Progenitor cell of endocrine pancreas (in vitro differentiated cells): ENCODE measurements at places on chromosomes 7 and 10. TPM values are rescaled to one million over a fixed set of nuclear protein-coding genes. Genes with fewer than 3 reads are reported as not detected.

Gene MET
- 44.4 and 46.0 TPM in 2 replicates for total RNA-seq

Gene PCLO
- 8.9 and 11.9 TPM in 2 replicates for total RNA-seq

Gene NEUROG3
- 7.2 and 7.3 TPM in 2 replicates for total RNA-seq

Gene SPDYE1
- total RNA-seq: not detected in 2 replicates

Gene CFAP70
- total RNA-seq: 5.3 and 5.6 TPM in 2 replicates

DNA sequence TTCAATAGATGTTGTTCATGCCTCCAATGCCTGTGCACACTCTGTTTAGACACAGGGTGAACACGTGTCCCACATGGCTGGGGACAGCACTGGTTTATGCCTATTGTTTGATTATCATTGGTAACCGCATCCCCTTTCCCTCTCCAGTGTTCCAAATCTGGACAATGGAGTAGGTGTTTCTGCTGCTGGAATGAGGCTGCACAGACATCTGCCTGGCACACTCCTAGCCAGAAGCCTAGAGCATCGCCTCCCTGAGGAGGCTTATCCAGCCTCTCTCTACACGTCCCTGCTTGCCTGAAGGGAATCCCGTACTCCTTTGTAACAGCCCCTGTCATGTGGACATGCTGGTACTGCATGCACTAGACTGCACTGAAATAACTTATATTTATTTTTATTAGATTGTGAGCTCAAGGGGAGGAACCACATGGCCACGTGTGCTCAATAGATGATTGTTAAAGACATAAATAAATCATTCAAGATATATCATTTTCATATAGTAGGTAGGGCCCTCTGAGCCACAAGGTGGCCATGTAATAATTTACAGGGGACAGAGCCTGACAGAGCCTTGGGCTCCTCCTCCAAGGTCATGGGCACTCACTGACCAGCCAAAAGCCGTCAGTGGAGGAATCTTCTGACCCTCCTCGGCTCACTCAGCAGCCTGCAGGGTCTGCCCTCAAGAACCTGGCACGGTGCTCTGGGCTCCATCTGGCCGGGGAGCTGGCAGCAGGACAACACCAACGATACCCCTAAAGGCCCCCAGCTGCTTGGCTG is 310.9 kb upstream of the ZNF32 start:
- no peak for DNase-seq
